ENCODE measurements at places on chromosomes 3 and 15. TPM values are rescaled to one million over a fixed set of nuclear protein-coding genes. Genes with fewer than 3 reads are reported as not detected.

DNA sequence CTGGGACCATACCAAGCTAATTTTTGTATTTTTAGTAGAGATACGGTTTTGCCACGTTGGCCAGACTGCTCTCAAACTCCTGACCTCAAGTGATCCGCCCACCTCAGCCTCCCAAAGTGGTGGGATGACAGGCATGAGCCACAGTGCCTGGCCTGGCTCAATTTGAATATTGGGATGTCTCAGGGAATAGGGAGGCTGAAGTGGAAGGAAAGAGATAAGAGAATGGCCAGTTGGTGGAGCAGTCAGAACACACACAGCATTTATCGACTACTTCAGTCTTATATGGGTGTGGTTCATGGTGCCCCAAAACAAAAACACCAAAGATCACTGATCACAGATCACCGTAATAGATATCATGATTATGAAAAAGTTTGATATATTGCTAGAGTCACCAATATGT, 144.4 kb downstream of the GMNC start:
- H3K4me3 ChIP-seq = no peak overlapping the region
- no peaks in the 10 kb centered on the region for H3K36me3 ChIP-seq
- no peak for DNase-seq
- H3K27ac ChIP-seq = no peak overlapping the region

DNA sequence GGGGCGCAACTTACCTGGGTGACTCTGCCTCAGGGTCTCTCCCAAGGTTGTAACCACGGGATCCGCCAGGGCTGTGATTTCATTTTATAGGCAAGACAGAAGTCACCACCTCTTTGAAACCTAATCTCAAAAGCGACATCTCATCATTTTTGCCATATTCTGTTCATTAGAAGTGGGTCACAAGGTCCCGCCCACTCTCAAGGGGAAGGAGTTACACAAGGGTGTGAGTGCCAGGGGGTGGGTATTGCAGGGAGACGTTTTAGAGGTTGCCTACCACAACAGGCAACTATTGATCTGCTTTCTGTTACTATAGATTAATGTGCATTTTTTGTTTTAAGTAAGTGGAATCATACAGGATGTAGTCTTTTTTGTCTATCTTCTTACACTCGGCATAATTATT, 56.6 kb upstream of the ADPGK start:
- DNase-seq = no peak
- no peak overlapping the region for H3K27ac ChIP-seq
- no peak overlapping the region for H3K4me3 ChIP-seq
- no peaks in the 10 kb centered on the region for H3K27me3 ChIP-seq
- H3K4me1 ChIP-seq = no peaks in the 10 kb centered on the region

- no peaks in the 10 kb centered on the region for H3K27me3 ChIP-seq
- H3K36me3 ChIP-seq = no peaks in the 10 kb centered on the region
- no peak overlapping the region for H3K27ac ChIP-seq
- no peak overlapping the region for H3K4me3 ChIP-seq
- DNase-seq = no peak
Measured at GRCh38 chr3:141083836-141084649, 32.9 kb downstream of the SPSB4 start.

- no peaks in the 10 kb centered on the region for H3K27me3 ChIP-seq
- H3K4me1 ChIP-seq = no peaks in the 10 kb centered on the region
- no peaks in the 10 kb centered on the region for H3K36me3 ChIP-seq
- no peak for DNase-seq
- H3K4me3 ChIP-seq = no peak overlapping the region
Measured at GRCh38 chr3:157059661-157060060, 100.3 kb downstream of the CCNL1 start.

The C3orf52 gene
- 1.3 TPM for total RNA-seq

DNA sequence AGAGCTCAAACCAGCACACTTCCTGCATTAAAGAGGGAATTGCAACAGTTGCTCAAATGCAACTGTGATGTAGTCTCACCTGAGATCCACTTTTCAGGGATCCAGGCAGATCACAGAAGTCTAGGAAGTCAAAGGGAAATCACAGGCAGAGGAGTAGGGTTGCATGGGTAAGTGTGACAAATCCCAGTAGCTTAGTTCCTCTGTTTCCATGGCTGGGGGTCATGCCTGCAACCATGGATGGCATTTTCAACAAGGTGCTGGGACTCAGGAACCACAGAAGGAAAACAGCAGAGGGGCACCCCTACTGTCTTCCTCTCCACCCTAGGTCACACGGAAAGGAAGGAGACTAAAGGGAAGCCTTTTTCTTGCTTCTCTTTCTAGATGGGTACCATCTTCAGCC, 36.5 kb upstream of the ARNT2 start:
- H3K27ac ChIP-seq = no peak overlapping the region
- H3K36me3 ChIP-seq = no peaks in the 10 kb centered on the region
- no peaks in the 10 kb centered on the region for H3K4me1 ChIP-seq
- no peak for DNase-seq
- no peak overlapping the region for H3K4me3 ChIP-seq

The GHRL gene
- 1.1 TPM for total RNA-seq

The RARRES1 gene
- not detected for total RNA-seq

The ZNF280D gene
- total RNA-seq = 42.1 TPM

- DNase-seq = no peak
- no peaks in the 10 kb centered on the region for H3K27me3 ChIP-seq
- no peaks in the 10 kb centered on the region for H3K4me1 ChIP-seq
- H3K4me3 ChIP-seq = no peak overlapping the region
- no peaks in the 10 kb centered on the region for H3K36me3 ChIP-seq
- H3K27ac ChIP-seq = no peak overlapping the region
Measured at GRCh38 chr3:57046101-57046765, 14.2 kb upstream of the SPATA12 start.

The PCSK6 gene
- total RNA-seq = 1.8 TPM

GRCh38 chr15:52113708-52114107, 1.1 kb upstream of the BCL2L10 start:
- no peaks in the 10 kb centered on the region for H3K36me3 ChIP-seq
- DNase-seq = no peak
- H3K27me3 ChIP-seq = no peaks in the 10 kb centered on the region
- H3K4me3 ChIP-seq = no peak overlapping the region
- H3K4me1 ChIP-seq = peaks cover 5% of the 10 kb centered on the region
- H3K27ac ChIP-seq = no peak overlapping the region

GRCh38 chr3:141056751-141057171, 5.6 kb downstream of the SPSB4 start:
- H3K27ac ChIP-seq = no peak overlapping the region
- no peaks in the 10 kb centered on the region for H3K4me1 ChIP-seq
- H3K36me3 ChIP-seq = no peaks in the 10 kb centered on the region
- DNase-seq = no peak
- no peak overlapping the region for H3K4me3 ChIP-seq

The GRK7 gene
- total RNA-seq = 0.14 TPM

DNA sequence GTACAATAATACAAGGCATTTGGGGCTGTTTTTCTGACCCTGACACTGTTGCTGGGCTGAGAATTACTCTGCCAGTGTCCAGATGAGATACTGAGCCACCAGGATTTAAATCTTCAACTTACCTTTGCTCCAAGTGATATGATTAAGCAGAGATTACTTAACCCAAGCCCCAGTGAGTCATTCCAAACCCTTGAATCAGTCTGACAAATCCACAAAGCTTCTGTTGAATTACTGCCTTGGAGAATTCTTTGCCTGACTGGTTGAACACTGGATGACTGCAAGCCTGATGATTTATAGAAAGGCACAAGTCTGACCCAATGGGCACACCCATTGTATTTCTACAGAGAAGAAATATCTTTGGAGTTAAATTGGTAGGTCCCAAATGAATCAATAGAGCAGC, 88.2 kb upstream of the TSC22D2 start:
- no peak for DNase-seq
- no peak overlapping the region for H3K4me3 ChIP-seq
- no peaks in the 10 kb centered on the region for H3K27me3 ChIP-seq
- no peaks in the 10 kb centered on the region for H3K36me3 ChIP-seq
- no peak overlapping the region for H3K27ac ChIP-seq

GRCh38 chr3:32256206-32256605, 17.7 kb downstream of the CMTM8 start:
- H3K4me1 ChIP-seq = no peaks in the 10 kb centered on the region
- no peak overlapping the region for H3K4me3 ChIP-seq
- no peaks in the 10 kb centered on the region for H3K27me3 ChIP-seq
- H3K36me3 ChIP-seq = no peaks in the 10 kb centered on the region
- H3K27ac ChIP-seq = no peak overlapping the region

DNA sequence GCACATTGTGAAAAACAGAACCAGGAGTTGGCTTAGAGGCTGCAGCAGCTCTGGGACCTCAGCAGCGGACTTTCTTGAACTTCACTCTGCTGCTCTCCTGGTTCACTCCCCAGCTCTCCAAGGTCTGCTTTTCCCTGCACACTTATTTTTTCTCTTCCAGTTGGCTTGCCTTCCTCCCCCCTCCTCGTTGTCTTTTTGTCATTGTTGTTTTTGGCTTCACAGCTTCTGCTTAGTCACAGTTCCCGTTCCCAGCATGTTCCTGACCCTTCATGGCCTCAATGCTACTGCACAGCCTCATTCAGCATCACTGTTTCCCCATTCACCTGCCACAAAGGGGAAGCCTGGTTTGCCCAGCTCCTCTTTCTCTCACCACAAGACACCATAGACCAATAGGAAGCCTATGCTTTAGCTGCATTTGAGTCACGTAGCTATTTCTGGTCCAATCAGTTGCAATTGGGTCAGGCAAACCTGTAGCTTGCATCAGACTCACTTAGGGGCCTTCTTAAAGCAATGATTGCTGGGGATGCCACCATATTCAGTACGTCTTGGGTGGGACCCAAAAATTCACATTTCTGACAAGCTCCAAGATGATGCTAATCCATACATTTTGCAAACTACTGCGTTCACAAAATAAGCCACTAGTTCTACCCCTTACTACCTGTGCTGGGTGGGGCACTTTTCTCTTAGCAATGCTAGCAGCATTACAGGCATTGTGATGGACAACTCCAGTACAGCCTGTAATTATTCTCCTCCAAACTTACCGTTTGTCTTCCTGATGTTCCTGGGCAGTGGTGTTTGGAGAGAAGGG, 7.8 kb upstream of the SUMF1 start:
- no peaks in the 10 kb centered on the region for H3K27me3 ChIP-seq
- no peak overlapping the region for H3K27ac ChIP-seq
- H3K4me1 ChIP-seq = no peaks in the 10 kb centered on the region
- no peak for DNase-seq
- H3K4me3 ChIP-seq = no peak overlapping the region

- no peaks in the 10 kb centered on the region for H3K27me3 ChIP-seq
- H3K4me1 ChIP-seq = no peaks in the 10 kb centered on the region
- H3K36me3 ChIP-seq = no peaks in the 10 kb centered on the region
Measured at GRCh38 chr15:48828471-48828870, 17.6 kb upstream of the CEP152 start.

The ZMAT3 gene
- total RNA-seq = 21.7 TPM

The ARPP21 gene
- not detected for total RNA-seq

- H3K36me3 ChIP-seq = peaks cover 1% of the 10 kb centered on the region
- H3K27ac ChIP-seq = no peak overlapping the region
- H3K27me3 ChIP-seq = no peaks in the 10 kb centered on the region
- H3K4me1 ChIP-seq = no peaks in the 10 kb centered on the region
- DNase-seq = no peak
Measured at GRCh38 chr3:53156368-53156834, 4.6 kb upstream of the PRKCD start.

The FBXO40 gene
- total RNA-seq = not detected

- H3K27me3 ChIP-seq = no peaks in the 10 kb centered on the region
- DNase-seq = no peak
- H3K4me1 ChIP-seq = no peaks in the 10 kb centered on the region
- no peak overlapping the region for H3K4me3 ChIP-seq
- H3K36me3 ChIP-seq = no peaks in the 10 kb centered on the region
Measured at GRCh38 chr15:26325495-26325894, 447.4 kb downstream of the GABRB3 start.

The DISP2 gene
- total RNA-seq = 0.05 TPM

DNA sequence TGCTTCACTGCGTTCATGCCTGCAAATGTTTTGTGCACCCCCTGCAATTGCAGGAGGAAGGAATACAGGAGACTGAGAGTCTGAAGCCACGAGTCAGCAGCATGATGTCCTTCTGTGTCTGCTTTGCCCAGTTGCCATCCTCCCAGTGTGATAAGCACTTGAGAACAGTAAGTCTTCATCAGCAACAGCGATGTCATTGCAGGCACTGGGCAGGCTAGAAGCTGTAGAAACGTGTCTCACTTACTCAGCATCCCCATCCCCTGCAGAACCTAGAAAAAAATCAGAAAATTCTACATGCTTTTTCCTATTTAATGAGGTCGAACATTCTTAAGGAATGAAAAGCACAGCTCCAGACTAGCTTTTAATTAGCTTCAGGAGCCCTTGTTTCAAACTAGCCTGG, 156.5 kb upstream of the LPP start:
- no peak overlapping the region for H3K4me3 ChIP-seq
- H3K36me3 ChIP-seq = no peaks in the 10 kb centered on the region
- H3K27ac ChIP-seq = no peak overlapping the region
- no peaks in the 10 kb centered on the region for H3K27me3 ChIP-seq
- no peak for DNase-seq

DNA sequence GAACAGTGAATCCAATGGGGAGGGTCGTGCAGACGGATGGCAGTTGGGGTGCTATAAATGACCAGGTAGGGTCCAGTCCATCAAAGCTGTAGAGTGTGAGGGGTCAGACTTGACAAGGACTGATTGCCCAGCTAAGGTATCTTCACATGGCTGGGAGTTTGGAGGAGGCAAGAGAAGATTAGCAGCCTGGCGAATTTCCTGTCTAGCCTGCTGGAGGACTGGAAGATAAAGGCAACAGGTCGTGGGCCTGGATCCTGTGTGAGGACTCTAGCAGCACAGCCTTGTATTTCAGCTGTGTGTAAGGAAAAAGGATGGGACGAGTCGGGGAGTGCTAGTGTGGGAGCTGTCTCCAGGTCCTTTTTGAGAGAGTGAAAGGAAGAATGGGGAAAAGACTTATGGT, 17.6 kb downstream of the CCR5AS start:
- no peaks in the 10 kb centered on the region for H3K4me1 ChIP-seq
- no peak overlapping the region for H3K4me3 ChIP-seq
- no peak for DNase-seq
- no peaks in the 10 kb centered on the region for H3K27me3 ChIP-seq
- no peaks in the 10 kb centered on the region for H3K36me3 ChIP-seq
- no peak overlapping the region for H3K27ac ChIP-seq

GRCh38 chr3:184508938-184509337, 52.6 kb upstream of the EPHB3 start:
- H3K36me3 ChIP-seq = no peaks in the 10 kb centered on the region
- no peaks in the 10 kb centered on the region for H3K27me3 ChIP-seq
- DNase-seq = no peak
- no peak overlapping the region for H3K27ac ChIP-seq
- no peaks in the 10 kb centered on the region for H3K4me1 ChIP-seq
- no peak overlapping the region for H3K4me3 ChIP-seq

- H3K36me3 ChIP-seq = no peaks in the 10 kb centered on the region
- no peak overlapping the region for H3K4me3 ChIP-seq
- H3K27ac ChIP-seq = no peak overlapping the region
Measured at GRCh38 chr3:59001675-59002074, 48.1 kb downstream of the CFAP20DC start.

GRCh38 chr15:26081758-26082220, 218.7 kb upstream of the ATP10A start:
- peak overlapping the region; percentile 83 for H3K4me3 ChIP-seq
- no peak for DNase-seq
- no peaks in the 10 kb centered on the region for H3K36me3 ChIP-seq
- H3K27me3 ChIP-seq = no peaks in the 10 kb centered on the region
- H3K4me1 ChIP-seq = peaks cover 3% of the 10 kb centered on the region
